ENCODE measurements at places on chromosomes 12 and 14.
A peak's percentile ranks its signal among the peaks of the same experiment; 100 is the strongest.

DNA sequence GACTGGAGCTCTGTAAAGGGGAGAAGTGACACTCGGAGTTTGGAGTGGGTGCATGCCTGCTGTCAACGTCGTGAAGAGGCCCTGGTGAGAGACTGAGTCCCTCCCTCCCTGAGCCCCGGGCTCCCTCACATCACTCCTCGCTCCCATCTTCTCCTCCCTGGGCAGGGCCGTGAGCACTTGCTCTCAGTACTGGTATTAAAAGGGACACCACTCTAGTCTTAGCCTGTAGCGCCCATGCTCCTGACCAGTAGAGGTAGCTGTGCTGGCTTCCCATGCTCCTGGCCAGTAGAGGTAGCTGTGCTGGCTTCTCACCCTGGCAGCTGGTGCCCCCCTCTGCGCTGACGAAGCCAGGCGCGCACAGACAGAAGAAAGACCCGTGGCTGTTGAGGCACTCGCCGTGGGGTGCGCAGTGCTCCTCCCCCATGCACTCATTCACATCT is 14.7 kb downstream of the ISCA2 start:
- no peak for DNase-seq

DNA sequence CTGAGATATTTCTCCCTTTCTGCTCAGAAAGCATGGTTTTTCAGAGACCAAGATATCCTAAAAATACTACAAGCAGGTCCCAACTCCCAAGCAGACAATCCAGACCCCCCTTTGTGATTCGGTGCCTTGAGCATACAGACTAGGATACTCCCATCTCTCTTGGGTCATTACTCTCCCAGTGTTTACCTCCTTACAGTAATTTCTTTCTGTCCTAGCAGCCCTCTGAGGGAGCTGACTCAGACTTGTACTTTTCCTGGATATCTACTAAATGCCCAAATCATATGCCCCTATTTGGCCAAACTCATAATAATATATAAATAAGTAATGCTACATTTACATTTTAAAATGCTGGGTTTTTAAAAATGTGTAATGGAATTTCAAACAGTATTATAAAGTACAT is 355.6 kb downstream of the LRIG3 start:
- DNase-seq = no peak

- DNase-seq = no peak
These were observed 29.3 kb upstream of the ZFP36L1 start for GRCh38 chr14:68822132-68822651.

DNA sequence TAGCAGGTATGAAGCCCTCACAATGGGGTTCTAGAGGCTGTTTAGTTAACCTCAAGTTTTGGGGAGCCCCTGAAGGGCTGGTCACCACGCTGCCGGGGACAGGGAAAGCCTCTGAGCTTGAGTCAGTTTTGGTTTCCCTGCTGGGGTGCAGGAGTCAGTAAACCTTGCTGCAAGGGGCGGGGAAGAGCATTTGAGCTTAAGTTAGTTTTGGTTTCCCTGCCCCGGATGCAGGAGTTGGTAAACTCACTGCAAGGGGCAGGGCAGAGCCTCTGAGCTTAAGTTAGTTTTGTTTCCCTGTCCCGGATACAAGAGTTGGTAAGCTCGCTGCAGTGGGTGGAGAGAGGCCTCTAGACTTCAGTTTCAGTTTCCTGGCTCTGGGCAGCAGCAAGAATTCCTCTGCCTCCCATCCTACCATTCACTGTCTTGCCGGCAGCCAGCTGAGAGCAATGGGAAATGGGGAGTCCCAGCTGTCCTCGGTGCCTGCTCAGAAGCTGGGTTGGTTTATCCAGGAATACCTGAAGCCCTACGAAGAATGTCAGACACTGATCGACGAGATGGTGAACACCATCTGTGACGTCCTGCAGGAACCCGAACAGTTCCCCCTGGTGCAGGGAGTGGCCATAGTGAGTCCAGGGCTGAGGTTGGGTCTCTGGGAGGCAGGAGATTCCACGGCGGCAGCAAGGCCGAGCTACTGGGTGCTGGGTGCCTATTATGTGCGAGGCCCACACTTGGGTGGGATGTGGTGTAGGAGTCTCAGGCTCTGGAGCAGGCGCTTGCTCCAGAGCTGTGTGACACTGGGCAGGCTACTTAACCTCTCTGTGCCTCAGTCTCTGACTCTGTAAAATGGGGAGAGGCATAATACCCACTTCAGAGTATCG is at the start of gene OAS2:
Gene OAS2 (plus strand): TSS at position 357 of the 878 bp plus-strand sequence. CDS start 90 bp downstream, at position 447.
- peak; percentile 80 for DNase-seq

- DNase-seq = no peak
These were observed 3.4 kb downstream of the PTHLH start for GRCh38 chr12:27968972-27969623.

GRCh38 chr12:116288735-116289134 is 11.2 kb upstream of the MED13L start:
- no peak for DNase-seq

DNA sequence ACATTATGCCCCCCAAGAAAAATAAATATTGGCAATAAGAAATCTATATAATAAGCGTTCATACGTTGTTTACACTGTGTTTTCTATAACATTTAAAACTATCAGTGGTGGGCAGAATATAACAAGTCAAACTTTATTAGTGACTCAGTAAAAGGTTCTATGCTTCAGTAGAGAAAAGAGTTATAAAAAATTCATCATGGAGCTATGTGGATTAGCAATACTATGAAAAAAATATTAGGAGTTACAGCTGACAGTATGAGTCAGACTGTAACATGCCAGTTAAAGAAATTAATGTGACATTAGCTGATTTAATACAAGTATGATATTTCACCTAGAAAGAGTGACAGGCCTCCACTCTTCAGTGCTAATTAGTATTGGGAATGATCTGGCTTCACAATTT is 125.1 kb upstream of the GARIN6 start:
- no peak for DNase-seq

GRCh38 chr14:93970585-93970964 is 5.8 kb downstream of the ASB2 start:
- no peak for DNase-seq

GRCh38 chr12:30795410-30796312 is 40.9 kb upstream of the CAPRIN2 start:
- peak; percentile 51 for DNase-seq

DNA sequence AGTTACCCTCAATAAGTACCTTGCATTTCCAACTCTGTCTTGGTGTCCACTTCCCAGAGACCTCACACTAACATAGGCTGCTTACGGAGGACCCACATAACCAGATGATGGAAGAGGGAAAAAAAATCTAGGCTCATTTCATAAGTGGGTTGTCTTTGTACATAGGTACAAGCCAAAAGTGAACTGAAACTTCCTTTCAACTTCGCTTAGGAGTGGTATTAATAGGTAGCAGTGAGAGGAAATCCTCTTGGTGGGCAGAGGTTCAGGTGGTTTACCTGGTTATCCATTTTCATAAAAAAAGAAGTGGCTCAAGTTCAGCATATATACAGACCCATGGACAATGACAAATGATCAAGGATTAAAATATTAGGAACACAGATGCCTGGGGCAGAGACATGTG is 35.8 kb upstream of the RNU6-7 start:
- no peak for DNase-seq

DNA sequence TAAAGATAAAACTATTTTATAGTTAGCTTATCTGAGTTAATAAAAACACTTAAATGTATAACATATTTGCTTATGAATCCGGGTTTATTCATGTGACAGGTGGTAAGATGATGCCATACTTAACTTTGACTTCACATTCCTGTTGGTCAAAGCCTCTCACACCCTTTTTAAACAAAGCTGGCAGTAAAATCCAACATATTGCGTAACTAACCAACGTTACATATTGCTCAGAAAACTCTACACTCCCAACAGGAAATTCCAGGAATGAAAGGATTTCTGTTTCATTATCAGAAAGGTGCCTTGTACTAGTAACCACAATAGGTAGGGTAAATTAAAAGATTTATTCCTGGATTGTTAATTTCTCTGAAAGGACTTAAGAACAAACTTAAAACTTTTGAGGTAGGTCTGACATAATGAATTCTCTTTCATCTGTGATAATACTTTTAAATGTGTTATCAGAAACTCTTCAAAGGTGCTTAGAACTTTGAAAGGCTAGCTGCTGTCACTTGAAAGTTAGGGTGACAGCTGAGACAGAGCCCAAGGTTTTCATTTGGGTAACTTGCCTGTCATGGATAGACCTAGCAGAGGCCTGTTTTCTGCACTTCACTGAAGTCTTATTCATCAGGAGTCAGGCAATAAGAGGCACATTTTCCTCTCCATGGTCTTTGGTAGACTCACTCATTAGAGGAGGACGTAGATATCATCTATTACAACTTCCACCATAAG is 23.8 kb upstream of the CATSPERB start:
- no peak for DNase-seq
